Activated T-helper 2 cell treated with anti-CD3 and anti-CD28 coated beads, Interferon-gamma antibody, Interleukin-2, Interleukin-4, amounts not matched to agents 10 μg/mL and 5 μg/mL and 100 μg/mL, durations not matched to agents 14 hours and 24 hours and 36 hours (primary cell): ENCODE measurements at places on chromosomes 16 and 17. TPM values are rescaled to one million over a fixed set of nuclear protein-coding genes. Genes with fewer than 3 reads are reported as not detected.

METTL26 gene
- 128 and 131 TPM in 2 replicates for total RNA-seq

MPV17L gene
- 0.02 and 0.09 TPM in 2 replicates for total RNA-seq

DNA sequence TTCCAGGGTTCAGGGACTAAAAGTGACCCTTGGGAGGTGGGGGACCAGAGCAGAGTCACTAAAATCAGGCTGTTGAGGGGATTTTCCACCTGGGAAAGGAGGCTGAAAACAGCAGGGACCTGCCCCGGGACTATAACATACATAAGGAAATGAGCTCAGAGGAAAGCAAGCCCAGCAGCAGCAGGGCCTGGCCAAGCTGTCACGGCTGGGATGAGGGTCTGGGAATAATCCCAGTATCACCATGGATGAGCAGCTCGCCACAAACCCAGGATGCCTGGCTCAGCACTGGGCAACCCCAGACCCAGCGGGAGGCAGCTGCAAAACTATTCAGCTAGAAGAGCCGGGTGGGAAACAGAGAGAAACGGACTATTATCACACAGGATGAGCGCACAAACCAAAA is 72.4 kb downstream of the RPH3AL start:
- H3K36me3 ChIP-seq, result no peaks in the 10 kb centered on the region
- DNase-seq, result no peak
- H3K4me3 ChIP-seq, result no peak overlapping the region

DNA sequence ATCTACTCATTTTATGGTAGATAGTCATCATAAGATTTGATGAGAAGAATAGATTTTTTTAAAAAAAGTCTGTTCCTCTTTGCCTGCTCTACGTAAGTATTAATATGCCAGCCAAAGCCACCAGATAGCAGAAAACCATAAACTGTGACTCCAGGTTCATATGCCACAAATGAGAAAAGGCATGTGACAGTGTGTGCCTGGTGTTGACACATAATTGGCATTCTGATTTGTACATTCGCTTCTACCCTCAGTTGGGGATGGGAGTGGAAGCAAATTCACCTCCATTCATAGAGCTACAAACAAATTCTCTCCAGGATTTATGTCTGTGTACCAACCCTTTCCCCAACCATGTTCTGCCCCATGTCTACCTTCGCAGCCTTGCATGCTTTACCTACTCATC is 391.6 kb downstream of the PMP22 start:
- H3K27me3 ChIP-seq, result no peaks in the 10 kb centered on the region
- no peaks in the 10 kb centered on the region for H3K4me1 ChIP-seq

- H3K27ac ChIP-seq, result no peak overlapping the region
- no peak for DNase-seq
- peaks cover 4% of the 10 kb centered on the region for H3K4me1 ChIP-seq
- no peaks in the 10 kb centered on the region for H3K27me3 ChIP-seq
Measured at GRCh38 chr17:69268543-69269014, 40.0 kb upstream of the ABCA10 start.

DNA sequence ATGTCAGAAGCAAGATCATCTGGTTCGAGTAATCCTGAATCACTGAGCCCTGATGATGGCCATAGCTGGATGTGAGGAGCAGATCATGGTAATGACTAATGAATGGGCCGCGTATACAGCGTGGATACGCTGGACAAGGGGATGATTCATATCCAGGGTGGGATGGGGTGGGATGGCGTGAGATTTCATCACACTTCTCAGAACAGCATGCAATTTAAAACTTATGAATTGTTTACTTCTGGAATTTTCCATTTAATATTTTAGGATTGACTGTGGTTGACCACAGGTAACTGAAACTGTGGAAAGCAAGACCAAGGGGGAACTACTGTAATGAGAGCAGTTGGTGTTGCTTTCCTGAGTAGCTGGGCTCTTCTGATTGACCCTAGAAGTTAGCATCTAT is 225.5 kb downstream of the STX8 start:
- H3K27ac ChIP-seq, result no peak overlapping the region
- no peaks in the 10 kb centered on the region for H3K36me3 ChIP-seq
- H3K4me1 ChIP-seq, result peaks cover 3% of the 10 kb centered on the region

GRCh38 chr17:6489016-6489550 is 44.8 kb downstream of the PIMREG start:
- H3K36me3 ChIP-seq, result no peaks in the 10 kb centered on the region
- no peak overlapping the region for H3K4me3 ChIP-seq
- no peak overlapping the region for H3K27ac ChIP-seq
- H3K27me3 ChIP-seq, result no peaks in the 10 kb centered on the region
- DNase-seq, result no peak

GRCh38 chr17:78735832-78736525 is 46.1 kb downstream of the CYTH1 start:
- no peak for DNase-seq
- peaks cover 25% of the 10 kb centered on the region for H3K36me3 ChIP-seq
- peak overlapping the region; percentile 87 for H3K4me3 ChIP-seq
- H3K27ac ChIP-seq, result peak overlapping the region; percentile 84

- no peak for DNase-seq
- H3K36me3 ChIP-seq, result peaks cover 63% of the 10 kb centered on the region
- H3K4me1 ChIP-seq, result peaks cover 39% of the 10 kb centered on the region
- no peaks in the 10 kb centered on the region for H3K27me3 ChIP-seq
- peak overlapping the region; percentile 98 for H3K27ac ChIP-seq
Measured at GRCh38 chr17:76558198-76559095, 18.6 kb downstream of the PRCD start.

DNA sequence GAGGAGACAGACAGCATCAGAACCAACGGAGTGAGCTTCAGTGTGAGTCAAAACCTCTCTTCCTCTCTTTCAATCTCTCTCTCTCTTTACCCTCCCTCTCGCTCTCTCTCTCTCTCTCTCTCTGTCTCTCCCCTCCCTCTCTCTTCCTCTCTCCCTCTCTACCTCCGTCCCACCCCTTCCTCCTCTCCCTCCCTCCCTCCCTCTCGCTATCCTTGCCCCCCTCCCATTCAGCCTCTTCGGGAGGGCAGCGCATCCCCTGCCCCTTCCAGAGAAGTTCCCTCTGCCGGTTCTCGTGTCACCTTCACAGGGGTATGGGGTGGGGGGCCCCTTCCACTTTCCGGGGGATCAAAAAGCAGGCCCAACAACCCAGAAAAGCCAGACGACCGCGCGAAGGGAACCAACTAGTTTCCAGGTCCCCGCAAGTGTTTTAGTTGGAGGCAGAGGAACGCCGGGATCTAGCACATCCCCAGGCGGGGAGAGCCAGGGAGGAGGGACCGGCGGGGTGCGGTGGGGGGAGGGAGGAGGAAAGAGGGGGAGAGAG is 28.9 kb upstream of the RBFOX1 start:
- no peak for DNase-seq
- H3K27ac ChIP-seq, result no peak overlapping the region
- no peaks in the 10 kb centered on the region for H3K36me3 ChIP-seq
- no peaks in the 10 kb centered on the region for H3K27me3 ChIP-seq
- H3K4me1 ChIP-seq, result no peaks in the 10 kb centered on the region

- H3K4me1 ChIP-seq, result peaks cover 7% of the 10 kb centered on the region
- no peak overlapping the region for H3K27ac ChIP-seq
- no peaks in the 10 kb centered on the region for H3K36me3 ChIP-seq
Measured at GRCh38 chr17:31580706-31581490, 189.4 kb downstream of the RAB11FIP4 start.

- no peak for DNase-seq
- peaks cover 61% of the 10 kb centered on the region for H3K36me3 ChIP-seq
- H3K4me1 ChIP-seq, result no peaks in the 10 kb centered on the region
- H3K27me3 ChIP-seq, result no peaks in the 10 kb centered on the region
- no peak overlapping the region for H3K27ac ChIP-seq
Measured at GRCh38 chr16:84054271-84054670, 11.7 kb upstream of the SLC38A8 start.
